ENCODE measurements at places on chromosomes 5 and 9.

- no peak for DNase-seq
Observed at GRCh38 chr5:154071799-154072413, 33.1 kb downstream of the MFAP3 start.

- DNase-seq: no peak
Observed at GRCh38 chr9:133023117-133023890, 7.5 kb upstream of the GTF3C5 start.

DNA sequence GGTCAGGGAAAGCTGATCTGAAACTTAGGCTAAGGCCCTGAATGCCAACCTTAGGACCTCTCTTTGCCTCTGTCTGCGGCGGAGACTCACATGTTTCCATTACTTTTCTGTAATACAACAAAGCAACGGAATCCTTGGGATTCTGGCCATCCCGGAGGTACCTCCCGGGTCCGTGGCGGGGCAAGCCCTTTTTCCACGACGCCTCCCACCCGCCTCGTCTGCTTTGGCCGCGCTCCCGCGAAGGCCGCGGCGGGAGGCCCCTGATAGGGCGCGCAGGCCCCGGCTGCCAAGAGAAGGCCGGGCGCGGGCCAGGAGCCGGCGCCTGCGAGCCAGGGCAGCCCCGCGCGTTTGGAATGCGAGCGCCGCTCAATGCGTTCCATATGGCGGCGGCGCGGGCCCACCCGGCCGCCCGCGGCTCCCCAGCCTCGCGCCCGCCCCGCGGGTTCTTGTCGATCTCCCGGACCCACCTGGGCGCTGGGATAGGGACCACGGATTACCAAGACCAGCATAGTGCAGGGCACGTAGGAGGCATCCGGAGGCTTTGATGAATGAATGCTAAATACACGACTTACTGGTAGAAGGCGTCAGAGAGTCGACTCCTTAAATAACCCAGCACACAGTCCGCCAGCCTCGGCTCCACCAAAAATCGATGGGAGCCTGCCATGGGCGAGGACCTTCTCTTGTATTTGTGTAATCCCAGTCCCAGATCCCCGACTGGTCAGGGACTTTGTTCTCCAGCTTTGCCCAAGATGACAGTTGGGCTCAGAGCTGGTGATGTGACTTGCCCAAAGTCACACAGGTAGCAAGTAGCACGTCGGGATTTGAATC, 17.5 kb upstream of the PHF19 start:
- no peak for DNase-seq

GRCh38 chr5:72366324-72366976, 46.3 kb downstream of the PTCD2 start:
- DNase-seq: peak; percentile 68

DNA sequence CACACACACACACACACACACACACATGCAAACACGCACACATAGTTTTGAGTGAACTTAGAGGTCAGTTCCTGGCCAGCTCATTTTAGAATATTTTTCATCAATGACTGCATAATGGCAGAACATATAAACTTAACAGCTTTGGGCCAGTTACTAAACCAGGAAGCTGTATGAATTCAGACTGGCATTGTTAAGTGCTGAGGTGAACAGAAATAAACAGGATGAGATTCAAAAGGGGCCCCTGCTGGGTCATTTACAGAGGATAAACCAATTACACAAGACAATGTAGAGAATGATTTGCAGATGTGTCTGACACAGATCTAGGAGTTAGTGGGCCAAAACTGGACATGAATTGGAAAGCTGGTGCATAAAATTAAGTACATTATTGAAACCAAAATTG, 44.6 kb downstream of the MARCHF11 start:
- DNase-seq: no peak

- peak; percentile 87 for DNase-seq
Observed at GRCh38 chr5:15021266-15022046, 149.9 kb upstream of the ANKH start.

DNA sequence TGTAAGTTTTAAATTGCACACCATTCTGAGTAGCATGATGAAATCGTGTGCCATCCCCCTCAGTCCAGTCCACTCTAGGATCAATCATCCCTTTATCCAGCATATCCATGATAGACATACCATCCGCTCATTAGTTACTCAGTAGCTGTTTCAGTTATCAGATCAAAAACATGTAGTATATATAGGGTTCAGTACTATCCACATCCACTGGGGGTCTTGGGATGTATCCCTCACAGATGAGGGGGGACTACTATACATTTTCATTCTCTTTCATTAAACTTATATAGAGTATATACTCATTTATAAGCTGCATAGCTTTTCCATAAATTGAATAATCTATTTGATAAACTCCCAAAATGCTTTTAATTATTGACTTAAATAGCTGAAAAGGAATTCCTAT, 67.6 kb downstream of the MEIKIN start:
- DNase-seq: no peak

GRCh38 chr9:93815135-93815534, 140.0 kb downstream of the BARX1 start:
- no peak for DNase-seq

DNA sequence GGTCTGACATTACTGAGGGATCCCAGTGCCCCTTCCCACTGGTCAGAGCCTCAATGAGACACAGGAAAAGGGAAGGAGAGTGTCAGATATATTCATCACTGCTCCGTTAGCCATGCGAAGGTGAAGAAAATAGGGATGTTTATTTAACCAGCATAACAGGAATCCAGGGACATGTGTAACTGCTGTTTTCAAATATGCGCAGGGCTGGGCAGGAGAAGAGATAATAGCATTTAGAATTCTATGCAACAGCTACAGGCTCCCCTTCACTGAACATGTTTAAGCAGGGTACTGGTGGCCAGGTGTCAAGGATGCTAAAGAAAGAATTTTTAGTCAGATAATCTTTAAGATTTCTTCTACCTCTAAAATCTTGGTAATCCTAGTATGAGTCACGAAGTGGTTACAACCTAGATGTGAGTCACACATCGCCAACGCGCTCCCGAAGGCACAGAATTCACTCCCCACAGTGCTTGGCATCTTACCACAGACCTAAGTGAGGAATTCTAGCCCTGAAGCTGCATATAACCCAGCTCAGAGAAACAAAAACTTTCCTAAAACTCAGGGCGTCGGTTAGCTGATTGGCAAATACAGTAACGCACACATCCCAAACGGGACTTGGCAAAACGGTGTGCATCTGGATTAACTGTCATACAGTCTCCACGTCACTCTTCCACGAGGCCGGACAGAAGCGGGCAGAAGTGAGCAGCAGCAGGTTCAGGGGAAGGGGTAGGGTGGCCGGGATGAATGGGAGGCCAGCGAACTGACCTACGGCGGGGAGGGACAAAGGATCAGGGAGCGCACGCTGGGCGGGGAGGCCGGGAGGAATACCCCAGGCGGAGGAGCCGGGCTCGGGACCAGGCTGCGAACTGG, 1.1 kb downstream of the CTNNAL1 start:
- DNase-seq: peak; percentile 96

DNA sequence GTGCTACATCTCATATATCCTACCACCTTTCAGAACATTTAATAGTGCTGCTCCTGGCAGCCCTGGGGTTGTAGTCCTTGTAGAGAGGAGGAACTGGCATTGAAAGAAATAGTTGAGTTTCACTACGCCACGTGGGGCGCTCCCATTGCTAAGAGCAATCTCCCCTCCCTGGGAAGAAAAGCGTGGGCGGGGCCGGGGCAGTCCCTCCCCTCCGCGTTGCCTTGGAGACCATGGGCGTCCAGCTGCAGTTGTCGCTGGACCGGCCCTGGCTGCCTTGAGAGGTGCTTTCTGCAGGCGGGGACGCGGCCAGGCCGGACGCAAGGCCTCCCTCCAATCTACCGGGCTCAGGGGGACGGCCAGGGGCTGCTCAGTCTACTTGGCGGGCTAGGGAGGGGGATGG, 368 bp upstream of the CCDC180 start:
- peak; percentile 44 for DNase-seq

DNA sequence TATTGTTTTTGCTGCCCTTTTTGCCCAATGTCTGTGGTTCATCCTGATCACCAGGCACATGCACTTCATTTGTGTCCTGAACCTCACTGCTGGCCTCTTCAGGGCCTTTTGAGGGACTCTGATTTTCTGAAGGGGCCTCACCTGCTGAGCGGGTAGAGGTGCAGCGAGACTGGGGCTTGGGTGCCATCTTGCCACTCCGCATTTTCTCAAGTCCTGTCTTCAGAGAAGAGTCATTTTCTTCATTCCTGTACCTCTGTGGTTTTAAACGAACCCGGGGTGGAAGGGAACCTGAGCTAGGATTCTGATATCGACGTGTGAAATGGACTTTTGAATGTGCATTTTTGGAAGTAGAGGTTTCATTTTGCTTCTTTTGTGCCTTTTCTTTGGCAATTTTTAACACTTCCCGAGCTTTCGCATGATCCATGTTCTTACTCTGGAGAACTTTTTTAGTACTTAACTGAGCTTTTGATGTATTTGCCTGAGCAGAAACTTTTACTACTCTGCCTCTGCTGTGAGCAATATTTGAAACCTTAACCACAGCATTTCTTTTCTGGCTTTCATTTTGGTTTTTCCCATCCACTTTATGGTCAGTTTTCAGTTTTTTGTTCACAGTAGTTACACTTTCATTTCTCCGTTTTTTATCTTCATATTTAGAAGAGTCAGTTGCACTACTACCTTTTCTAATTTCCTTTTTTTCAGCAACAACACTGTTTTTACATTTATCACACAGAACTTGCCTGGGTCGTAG, 26.1 kb downstream of the PWWP2A start:
- DNase-seq: no peak

DNA sequence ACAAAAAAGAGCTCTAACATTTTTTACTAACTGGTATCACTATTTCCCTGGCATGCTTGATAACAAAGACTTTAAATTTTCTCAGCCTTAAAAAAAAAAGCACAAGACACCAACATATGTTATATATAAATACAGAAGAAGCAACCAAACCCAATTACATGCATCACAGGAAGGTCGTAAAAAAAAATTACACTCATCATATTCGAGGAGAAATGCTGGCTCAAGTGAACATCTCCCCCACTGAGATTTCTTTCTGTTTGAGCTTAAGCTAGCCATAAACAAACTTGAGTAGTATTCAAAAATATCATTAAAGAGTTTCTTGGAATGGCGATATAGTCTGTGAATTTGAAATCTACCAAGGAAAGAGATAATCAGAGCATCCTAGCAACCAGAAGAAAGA, 7.5 kb upstream of the MSH3 start:
- no peak for DNase-seq

DNA sequence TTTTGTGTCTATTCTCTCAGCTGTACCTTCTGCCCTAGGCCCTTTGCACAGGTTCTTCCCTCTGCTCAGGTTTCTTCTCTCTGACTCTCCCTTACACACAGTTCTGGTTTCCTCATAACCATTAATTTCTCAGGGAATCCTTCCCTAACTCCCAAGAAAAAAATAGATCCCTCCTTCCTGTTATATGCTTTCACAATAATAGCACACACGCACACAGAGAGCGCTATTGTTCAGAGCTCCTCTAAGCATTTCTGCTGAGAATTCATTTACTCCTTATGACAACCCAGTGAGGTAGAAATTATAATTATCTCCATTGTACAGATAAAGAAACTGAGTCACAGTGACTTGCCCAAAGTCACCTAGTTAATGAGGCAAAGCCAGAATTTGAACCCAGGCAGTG, 1.7 kb upstream of the TCOF1 start:
- no peak for DNase-seq

DNA sequence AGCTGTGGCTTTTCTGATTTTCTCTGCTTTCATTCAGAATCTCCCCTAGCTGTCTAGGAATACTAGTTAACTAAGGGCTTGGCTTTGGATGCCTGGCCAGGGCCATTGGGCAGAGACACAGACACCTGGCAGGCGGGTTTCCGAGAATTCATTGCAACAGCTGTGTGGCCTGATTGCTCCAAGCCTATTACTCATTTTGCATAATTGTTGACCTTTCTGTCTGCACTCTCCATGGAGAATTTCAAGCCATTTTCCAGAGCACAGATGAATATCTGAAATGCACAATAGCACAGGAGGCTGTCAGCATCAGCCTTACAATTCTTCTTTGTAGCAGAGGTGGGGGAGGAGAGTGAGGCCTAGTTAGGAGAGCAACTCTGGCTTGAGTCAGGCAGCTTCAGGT, 310.5 kb downstream of the DMAC1 start:
- DNase-seq: no peak

GRCh38 chr9:27851858-27852257, 278.6 kb upstream of the C9orf72 start:
- no peak for DNase-seq

- no peak for DNase-seq
Observed at GRCh38 chr5:89988129-89988810, 421.3 kb downstream of the CETN3 start.

- no peak for DNase-seq
Observed at GRCh38 chr5:169474226-169474625, 109.3 kb upstream of the SPDL1 start.

DNA sequence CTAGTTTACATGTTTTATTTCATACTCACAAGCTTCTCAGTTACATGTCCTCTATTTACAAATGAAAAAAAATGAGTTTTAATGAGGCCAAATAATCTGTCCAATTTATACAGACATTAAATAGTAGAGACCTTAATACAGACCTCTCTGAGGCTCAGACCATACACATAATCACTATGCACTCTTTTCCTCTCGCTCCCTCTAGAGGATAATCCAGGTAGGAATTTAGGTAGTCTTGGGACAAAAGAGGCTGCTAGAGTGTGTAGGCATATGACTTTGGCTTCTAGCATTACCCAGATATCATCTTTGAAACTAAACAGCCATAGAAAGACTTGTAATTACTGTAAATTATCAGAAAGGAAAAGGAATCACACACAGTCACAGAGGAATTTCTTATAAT, 444.7 kb downstream of the HINT1 start:
- no peak for DNase-seq

DNA sequence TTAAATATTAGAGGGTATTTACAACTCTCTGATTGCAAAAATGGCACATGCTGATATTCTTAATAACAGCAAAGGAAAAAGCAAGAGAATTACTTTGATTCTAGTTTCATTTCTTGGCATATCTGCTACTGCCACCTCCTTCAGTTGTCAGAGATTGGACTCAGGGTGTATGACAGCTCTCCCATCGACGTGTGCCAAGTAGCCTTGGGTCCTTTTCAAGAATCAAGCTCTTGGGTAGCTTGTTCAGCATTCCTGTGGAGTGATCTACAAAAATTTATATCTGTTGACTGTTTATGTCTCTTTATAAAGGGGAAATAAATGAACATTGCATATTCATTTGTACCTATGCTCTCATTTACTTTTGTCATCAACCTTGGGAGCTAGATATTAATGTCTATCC, 315.6 kb downstream of the PRR16 start:
- peak; percentile 42 for DNase-seq

DNA sequence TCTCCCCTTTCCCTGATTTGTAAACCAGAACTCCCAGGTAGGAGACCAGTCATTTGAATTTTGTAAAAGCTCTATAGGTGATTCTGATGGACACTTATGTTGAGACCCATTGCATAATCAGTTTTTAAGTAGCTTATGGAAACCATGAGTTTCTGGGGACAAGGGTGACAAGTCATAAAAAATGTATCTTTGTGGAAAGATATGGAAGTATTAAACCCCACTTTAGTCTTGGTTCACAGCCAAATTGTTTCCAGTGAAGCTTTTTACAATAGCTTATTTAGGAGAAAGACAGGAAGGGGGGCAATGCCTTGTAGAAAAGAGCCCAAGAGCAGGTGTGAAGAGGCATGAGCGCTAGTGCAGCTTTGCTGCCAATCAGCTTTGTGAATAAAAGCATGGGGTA, 453 bp upstream of the CCL28 start:
- no peak for DNase-seq

All from HFFc6 (cell line).